ENCODE measurements at places on chromosomes 2 and 18.

- DNase-seq = no peak
Observed at GRCh38 chr2:157927155-157927554, 51.0 kb upstream of the ACVR1 start.

- DNase-seq = no peak
Observed at GRCh38 chr2:176391148-176391419, 121.8 kb downstream of the MTX2 start.

GRCh38 chr18:73646196-73646595 lies 501.4 kb downstream of the FBXO15 start:
- no peak for DNase-seq

DNA sequence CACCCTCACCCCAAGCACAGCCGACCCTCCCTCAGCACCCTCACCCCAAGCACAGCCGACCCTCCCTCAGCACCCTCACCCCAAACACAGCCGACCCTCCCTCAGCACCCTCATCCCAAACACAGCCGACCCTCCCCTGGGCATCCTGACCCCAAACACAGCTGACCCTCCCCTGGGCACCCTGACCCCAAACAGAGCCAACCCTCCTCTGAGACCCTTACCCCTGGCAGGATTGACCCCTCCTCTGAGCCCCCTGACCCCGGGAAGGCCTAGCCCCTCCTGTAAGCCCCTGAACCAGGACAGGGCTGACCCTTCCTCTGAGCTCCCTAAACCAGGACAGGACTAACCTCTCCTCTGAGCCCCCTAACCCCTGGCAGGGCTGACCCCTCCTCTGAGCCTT lies 84.4 kb upstream of the RAB6C start:
- no peak for DNase-seq

DNA sequence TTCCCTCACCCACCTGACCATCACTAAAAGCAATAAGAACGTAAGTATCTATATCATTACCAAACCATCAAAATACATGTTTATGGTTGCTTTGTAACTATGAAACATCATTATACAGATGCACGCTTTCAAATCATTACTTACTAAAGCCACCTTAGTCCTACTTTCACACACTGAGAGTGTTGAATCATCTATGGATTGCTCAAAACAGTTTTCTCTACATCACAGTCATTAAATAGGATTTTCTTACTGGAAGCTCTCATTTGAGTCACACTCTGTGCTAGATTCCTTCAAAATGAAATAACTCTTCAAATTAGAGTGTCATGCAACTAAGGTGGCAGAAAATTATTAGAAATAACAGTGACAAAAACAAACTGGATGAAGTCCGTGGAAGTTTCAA lies 878.4 kb downstream of the CPS1 start:
- DNase-seq = no peak

Data from GM13977 (cell line).